ENCODE measurements at places on chromosomes 1 and 21. TPM values are rescaled to one million over a fixed set of nuclear protein-coding genes. Genes with fewer than 3 reads are reported as not detected.

Gene CYP4A22
- total RNA-seq = not detected

Gene ICOSLG
- total RNA-seq = 2.0 TPM

DNA sequence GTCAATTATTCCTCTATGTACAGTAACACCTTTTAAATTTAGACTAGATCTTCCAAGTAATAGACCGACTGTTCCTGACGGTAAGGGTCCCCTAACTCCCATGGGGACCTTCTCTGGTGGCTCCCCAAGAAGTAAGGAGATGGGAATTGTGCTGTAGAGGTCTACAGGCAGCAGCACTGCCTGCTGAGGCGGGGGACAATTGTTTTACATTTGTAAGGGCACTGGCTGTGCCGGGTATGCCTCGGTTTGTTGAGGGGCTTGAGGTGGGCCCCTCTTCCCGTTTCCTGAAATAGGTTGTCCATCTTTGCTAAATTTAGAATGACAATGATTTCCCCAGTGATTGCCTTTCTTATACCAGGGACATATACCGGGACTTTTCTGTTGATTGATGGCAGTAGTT lies 13.1 kb upstream of the L1TD1 start:
- no peak for DNase-seq

Gene FALEC
- total RNA-seq = not detected

DNA sequence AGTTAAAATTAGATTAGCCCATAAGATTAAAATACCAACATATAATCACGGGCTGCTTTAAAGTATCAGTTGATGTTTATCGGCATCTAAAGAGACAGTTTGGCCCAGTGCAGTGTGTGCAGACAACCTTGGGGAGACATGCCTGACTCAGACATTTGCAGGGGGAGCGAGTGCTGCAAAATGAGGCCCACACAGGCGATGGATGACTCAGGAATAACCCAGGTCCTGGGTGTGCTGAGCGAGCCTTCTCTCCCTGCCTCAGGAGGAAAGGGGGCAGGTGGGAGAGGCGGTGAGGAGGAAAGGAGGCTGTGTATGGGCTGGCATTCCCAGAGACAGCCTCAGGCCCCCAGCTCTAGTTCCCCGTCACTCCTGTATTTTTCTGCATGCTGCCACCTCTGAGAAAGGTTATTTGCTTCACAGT lies 9.0 kb downstream of the SLC9A1 start:
- no peak for DNase-seq

DNA sequence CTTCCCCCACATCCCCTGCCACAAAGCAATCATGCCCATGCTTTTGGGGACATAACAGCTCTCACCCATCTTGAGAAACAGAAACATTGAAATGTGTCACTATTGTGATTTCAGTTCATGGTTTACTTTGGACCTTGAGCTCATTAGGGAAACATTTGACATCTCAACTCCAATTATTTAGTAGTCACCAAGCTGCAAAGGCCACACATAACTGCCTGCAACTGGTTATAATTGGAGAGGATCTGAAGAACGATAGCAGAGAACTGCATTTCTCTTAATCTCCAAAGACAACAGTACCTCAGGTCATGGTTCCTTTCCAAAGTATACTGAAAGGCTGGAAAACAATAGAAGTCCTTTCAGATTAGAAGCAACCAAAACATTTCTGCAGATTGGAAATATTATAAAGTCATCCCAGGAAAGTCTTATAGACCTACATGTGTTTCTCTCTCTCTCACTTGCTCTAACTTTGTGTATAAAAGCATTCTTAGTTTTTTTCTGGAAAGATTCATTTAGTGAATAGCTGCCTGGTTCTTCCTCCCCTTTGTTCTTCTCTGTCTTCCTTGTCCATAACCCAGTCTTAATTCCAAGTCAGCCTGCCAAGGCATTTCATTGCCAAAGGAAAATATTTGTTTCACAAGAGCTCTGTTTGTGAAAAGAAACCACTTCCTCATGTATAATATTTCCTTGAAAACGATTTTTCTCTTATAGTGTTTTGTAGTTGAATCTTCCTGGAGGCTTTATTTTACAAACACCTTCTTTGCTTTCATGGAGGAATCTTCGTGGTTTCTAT lies 426.8 kb downstream of the ADGRL2 start:
- peak; percentile 37 for DNase-seq

DNA sequence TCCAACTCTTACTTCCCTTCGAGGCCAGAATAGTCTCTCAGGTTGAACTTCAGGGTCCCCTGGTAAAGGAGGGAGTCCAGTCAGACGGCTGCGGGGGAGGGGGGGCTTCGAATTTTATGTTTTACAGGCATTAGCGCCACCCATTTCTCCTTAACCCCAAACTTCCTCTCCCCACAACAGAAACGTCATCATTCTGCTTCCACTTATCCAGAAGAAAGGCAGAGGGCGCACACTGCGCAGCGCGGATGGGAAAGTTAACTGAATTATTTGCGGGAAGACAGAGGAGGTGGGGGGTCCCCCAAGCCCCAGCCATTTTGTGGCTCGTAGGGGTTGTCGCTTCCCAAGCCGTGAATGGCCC lies 529 bp upstream of the PRMT2 start:
- DNase-seq = peak; percentile 90

GRCh38 chr1:109984190-109984455 lies 442 bp upstream of the AHCYL1 start:
- DNase-seq = no peak

GRCh38 chr1:35622510-35623178 lies 18.7 kb downstream of the PSMB2 start:
- DNase-seq = no peak

DNA sequence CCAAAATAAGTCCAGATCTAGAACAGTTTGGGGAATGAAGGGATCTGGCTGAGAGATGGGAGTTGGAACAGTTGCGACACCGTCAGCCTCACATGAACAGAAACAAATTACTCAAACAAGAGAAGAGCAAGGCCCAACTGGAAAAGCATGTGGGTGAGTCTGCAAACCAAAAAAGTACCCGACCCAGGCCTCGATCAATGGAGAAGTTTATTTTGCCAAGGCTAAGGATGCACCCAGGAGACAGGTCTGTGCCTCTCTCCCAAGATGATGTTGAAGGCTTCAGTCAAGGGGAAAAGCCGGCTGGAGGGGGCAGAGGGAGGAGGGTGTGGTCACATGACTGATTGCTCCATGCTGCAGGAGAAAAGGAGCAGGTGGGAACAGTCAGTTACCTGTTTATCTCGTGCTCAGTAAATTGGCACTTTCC lies 42.3 kb downstream of the KRTAP10-1 start:
- no peak for DNase-seq

DNA sequence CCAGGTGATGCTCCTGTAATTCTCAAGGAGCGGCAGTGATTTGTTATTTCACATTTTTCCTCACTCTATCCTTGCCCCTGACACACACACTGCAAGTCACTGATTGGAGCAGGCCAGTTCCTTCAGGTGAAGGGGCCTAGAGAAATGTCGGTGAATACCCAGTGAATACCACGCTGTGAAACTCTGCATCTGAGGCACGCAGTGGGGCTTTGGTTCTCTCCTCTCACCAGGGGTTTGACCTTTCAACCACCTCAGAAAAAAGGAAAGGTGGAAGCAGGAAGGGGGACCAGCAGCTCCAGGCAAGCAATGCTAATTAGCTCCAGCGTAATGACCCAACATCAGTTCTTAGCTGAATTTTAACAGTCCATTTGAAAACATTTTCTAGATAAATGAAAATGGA lies 532 bp upstream of the FAM177B start:
- DNase-seq = no peak

Gene TXLNA
- 83.7 TPM for total RNA-seq

Gene OR6K3
- total RNA-seq = not detected

DNA sequence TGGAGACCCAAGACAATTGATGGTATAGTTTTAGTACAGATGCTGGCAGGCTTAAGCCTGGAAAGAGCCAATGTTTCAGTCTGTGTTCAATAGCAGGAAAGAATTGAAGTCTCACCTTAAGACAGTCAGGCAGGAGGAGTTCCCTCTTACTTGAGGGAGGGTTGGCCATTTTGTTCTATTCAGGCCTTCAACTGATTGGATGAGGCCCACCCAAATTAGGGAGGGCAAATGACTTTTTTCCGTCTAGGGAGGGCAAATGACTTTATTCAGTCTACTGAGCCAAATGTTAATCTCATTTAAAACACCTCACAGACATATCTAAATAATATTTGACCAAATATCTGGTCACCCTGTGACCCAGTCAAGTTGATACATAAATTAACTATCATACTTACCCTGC lies 31.4 kb upstream of the ELAVL4 start:
- no peak for DNase-seq

DNA sequence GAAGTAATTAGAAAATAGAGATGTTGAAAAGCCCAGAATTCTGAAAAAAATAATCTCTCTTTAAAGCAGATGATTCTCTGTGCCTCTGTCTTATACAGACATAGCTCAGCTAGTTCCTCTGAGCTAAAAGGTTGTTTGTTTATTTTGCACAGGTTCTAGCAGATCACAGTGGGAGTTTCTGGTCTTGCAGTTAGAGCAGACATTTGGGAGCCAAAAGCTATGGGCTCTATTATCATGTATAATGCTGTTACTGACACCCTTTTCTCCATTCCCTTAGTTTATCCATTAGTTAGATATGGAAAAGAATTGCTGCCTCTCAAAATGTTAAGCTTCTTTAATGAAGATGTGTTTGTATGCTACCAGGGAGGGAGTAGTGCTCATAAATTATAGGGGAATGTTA lies 20.5 kb upstream of the CD55 start:
- no peak for DNase-seq

DNA sequence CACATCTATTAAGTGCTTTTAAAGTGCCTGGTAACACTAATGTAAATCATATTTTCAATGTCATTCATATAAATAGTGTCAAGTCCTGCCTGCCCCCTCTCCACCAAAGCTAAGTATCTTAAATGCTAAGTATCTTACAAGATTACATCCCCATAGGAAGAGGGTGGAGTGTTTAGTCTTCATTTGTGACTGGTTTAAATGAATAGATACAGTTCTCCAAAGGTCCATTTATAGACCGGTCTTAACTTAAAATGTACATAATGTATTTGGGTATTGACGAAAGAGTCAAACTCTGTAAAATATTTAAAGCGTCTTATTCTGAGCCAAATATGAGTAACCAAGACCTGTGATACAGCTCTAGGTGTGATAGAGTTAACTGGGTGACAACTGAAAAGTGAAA lies 60.2 kb downstream of the POU2F1 start:
- no peak for DNase-seq

DNA sequence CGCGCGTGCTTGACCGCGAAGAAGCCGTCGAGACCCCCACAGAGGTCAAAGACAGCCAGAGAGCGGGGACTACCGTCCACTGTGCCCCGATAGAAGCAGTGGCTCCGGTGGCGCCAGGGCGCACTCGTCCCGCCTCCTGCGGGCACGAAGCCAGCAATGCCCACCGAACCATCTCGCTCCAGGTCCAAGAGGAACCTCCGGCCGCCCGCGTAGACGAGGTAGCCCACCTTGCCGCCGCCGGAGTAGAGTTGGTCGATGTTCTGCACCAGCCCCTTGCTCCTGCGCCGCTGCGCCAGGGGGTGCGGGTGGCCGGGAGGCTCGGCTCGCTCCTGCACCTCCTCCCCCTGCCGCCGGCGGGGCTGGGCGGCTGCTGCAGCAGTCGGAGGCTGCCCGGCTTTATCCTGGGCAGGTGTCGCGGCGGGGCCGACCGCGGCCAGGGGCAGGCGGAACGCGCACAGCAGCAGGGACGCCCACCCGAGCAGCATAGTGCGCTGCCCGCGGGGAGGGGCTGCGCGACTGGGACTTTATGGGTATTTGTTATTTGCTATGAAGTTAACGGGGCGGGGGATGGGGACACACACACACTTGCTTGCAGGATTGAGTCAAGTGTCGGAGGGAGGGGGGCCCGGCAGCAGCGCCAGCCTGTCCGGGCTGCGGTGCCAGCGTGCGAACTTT lies 844 bp downstream of the ADAMTS5 start:
- no peak for DNase-seq

GRCh38 chr1:10624256-10625050 lies 149.7 kb downstream of the PEX14 start:
- no peak for DNase-seq

DNA sequence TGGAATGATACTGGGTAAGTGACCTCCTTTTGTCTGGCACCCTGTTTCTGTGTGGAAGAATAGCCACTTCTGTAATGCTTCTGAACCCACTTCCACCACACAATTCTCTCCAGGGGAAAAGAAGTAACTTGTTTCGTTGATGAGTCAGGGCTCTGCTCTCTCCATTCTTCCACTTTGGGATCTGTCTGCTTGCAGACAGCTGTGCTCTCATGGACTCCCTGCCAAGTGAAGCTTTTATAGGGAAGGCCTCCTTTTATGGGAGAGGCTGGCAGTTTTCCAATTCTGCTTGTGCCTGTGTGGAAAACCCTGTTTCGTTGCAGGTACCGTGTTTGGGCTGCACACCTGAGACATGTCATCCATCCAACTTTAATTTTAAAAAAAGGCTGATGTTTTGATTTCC lies 130.7 kb downstream of the GIPC2 start:
- no peak for DNase-seq

DNA sequence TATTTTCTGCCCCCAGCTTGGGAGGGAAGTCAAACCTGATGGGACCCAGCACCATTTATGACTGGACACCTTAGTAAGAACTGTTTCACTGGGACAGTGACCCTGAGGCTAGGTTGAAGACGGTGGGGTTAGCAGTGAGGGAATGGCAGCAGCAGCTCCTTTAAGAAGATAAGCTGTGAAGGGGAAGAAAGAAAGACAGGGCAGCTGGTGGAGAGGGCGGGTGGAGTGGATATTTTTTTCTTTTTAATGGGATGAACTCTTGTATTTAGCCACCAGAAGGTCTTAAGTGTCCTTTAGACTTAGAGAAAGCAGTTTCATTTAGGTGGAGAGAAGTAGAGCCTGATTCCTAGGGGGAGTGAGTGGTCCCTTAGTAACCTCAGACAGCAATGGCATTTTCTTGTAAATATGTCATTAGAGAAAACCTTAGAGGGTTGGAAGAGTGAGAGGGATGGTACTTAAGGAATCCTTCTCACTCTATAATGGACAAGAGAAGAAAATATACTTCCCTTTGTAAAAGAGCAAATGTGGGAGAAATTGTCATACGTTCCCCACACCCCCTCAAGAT lies 187.5 kb downstream of the HHAT start:
- no peak for DNase-seq

DNA sequence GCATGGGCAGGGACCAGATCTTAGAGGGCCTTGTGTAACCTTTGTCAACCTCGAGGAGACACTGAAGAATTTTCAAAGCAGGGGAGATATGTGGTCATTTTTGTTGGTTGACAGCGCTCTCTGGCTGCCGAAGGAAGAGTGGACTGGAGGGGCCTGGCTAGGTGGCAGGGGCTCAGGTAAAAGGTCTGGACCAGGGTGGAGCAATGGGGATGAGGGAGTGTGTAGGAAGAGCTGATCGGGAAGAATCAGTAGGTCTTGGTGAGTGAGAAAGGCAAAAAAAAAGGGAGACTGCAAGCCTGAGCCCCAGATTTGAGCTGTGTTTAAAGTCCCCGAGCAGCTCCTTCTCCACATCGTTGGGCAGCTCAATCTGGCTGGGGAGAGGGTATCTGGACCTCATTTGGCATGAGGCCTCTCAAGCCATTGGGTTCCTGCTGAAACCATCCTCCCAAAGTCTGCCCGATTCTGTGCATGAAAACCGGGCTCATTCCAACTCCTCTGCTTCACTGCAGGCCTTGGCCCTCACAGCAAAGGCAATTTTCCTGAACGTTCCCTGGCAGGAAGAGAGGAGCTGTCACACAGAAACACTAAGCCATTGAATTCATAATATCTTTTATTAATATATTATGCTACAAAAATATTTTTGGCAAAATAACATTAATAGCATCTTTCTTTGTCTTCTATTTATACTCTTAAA lies 237.1 kb downstream of the TRABD2B start:
- DNase-seq = no peak

- no peak for DNase-seq
These were observed 17.7 kb upstream of the C1orf87 start for GRCh38 chr1:60091195-60091715.

Data from dermis blood vessel endothelial cell (primary cell).